ENCODE measurements at places on chromosomes 5 and 9.

DNA sequence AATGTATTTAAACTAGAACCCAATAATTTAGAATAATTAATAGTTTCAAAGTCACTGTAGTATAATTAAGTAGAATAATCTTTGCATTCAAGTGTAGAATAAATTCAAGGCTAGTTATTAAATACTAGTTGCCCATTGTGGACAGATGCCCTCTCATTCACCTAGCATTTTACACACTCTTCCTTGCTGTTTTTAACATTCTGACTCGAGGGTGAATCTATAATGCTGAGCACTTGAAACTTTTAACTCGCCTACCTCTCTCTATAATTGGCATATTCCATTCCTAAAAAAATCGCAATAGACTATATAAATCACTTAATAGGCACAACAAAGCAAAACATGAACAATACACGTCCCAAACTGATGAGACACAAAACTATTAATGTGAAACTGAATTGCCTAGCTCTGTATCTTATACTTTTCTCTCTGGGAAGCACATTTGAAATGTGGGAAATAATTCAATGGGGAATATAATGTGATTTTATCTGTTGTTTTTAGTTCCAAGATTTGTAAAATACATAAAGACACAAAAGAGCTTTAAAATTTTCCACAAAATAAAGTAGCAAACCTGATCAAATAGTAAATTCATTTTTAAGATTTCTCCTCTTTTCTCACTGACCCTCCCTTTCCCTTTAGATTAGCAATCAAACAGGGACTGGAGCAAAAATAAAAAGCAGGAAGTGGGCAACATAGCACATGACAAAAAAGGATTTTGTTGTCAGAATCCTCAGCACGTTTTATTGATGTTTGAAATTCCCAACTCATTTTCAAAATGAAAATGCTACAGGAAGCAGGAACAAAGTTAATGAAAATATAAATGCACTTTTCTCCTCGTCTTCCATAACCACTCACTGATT lies 295.6 kb downstream of the PDE4D start:
- DNase-seq, result no peak

- peak; percentile 9 for DNase-seq
These were observed 113.3 kb downstream of the ADRB2 start for GRCh38 chr5:148939676-148940075.

GRCh38 chr5:82106756-82107155 lies 134.9 kb downstream of the ATG10 start:
- no peak for DNase-seq

GRCh38 chr9:36337865-36338264 lies 62.2 kb downstream of the RNF38 start:
- DNase-seq, result no peak

GRCh38 chr5:138282920-138283742 lies 8.7 kb upstream of the GFRA3 start:
- DNase-seq, result peak; percentile 59

GRCh38 chr5:35679357-35679756 lies 61.7 kb downstream of the SPEF2 start:
- DNase-seq, result no peak

DNA sequence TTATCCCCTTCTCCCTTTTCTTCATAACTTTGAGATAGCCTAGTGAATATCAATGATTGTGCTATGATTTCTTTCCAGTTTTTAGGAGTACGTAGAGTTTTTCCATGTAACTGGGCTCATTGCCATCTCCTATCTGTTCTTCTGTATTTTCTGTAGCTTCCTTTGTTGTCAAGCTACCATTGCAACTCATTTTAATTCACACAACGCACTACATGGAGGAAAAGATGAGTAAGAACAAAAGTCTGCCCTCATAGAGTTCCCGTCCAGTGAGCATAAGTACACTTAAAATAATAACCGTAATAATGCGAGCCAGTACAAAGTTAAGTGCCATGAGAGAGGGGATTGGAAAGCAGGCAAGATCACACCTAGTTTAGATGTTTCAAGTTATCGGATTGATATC lies 177.7 kb downstream of the PAM start:
- no peak for DNase-seq

- DNase-seq, result no peak
These were observed 4.5 kb downstream of the NDUFS6 start for GRCh38 chr5:1805736-1806135.

DNA sequence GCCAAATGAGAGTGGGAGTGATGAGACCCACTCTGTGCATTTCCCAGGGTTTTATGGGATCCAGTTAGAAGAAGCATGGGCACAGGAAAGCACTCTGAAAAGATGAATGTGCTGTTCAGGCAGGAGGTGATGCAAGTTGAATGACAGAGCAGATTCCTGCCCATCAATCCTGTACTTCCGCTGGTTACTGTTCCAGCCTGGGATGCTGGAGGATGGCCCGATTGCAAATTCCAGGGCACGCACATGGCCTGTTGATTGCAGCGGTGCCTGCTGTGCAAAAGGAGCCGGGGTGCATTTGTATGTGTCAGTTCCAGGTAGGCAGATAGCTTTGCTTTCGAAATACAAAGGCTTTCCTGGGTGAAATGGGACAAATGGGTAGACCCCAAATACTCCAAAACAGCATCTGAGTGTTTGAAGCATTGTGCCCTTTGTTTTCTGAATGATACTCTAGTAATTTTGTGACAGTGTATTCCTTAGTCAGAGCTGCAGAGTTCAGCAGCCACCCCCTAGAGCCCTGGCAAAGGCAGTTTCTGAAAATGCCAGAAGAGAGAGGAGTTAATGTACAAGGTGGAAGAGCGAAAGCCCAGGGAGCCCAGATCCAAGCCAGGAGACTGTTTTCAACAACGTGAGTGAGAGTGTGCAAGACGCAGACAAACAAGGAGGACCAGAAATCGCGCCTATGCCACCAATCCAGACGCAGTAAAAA lies 454.2 kb upstream of the CLINT1 start:
- DNase-seq, result no peak

DNA sequence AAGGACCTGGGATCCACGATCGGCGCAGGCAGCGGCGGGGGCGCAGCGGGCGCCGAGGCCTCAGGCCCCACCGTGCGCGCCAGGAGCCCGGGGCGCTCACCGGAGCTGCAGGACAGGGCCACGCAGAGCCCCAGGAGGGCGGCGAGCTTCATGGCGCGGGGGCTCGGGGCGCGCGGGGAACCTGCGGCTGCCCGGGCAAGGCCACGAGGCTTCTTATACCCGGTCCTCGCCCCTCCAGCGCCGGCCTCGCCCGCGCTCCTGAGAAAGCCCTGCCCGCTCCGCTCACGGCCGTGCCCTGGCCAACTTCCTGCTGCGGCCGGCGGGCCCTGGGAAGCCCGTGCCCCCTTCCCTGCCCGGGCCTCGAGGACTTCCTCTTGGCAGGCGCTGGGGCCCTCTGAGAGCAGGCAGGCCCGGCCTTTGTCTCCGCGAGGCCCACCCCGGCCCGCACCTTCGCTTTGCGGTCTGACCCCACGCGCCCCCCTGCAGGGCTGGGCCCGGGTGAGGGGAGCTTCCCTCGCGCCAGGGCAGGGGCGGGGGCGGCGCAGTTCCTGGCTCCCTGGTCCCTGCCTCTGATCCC lies at the start of gene SCGB3A1:
Gene SCGB3A1 (minus strand): TSS at position 189 of the 577 bp plus-strand sequence. CDS start 37 bp downstream, at position 152.
- no peak for DNase-seq

DNA sequence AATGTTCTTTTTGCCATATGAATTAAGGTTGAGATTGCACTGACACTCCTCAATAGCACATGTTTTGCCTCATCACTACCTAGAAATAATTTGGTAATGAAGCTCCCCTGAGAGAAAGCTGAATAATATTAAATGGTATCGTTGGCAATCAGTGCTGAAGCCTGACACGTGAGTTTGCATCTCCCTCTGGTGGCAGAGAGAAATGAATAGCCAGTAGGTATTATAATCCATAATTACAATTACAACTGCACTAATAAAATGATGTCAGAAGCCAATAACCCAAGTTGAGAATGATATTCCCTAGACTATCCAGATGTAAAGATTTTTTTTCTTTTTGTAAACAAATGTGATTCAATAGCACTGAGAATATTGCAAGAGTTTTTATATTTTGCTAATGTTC lies 700.3 kb downstream of the PTPRD start:
- DNase-seq, result peak; percentile 17

- DNase-seq, result no peak
These were observed 83.0 kb downstream of the ZNF462 start for GRCh38 chr9:106945727-106946660.

- DNase-seq, result peak; percentile 15
These were observed 287.8 kb upstream of the RASA1 start for GRCh38 chr5:86979811-86980411.

GRCh38 chr5:36561601-36562000 lies 44.8 kb upstream of the SLC1A3 start:
- no peak for DNase-seq

DNA sequence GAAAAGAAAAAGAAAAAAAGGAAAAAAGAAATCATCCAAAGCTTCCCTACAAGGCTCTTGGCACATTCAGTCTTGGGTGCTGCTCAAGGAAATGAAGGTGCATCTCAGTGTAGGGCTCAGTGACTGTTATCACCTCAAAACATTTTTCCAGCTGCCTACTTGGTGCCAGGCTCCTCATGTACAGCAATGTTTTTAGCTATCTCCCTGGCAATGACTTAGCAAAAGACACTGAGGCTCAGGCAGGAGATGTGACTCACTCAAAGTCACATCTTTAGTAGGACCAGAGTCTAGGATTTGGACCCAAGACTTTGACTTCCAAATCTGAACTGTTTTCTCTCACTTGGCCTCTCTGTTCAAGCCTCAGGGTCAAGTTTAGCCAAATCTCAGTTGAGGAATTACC lies 264.2 kb downstream of the CRB2 start:
- no peak for DNase-seq

DNA sequence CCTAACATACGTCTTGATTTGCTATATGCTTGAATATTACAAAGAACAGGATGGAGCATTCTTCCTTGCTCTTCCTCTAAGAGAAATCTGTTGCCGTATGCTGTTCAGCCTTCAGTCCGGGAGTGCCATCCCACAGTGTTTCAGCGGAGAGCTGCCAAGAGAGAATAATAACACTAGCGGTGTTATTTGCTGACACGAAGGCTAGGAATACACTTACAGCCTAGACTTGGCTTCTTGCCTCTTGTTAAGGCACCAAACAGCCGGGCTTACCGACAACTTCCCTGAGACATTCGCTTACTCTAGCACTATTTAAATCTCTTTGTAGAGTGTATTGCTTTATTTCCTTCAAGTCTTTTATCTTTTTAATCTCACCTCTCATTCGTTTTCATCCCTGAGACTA lies 31.4 kb downstream of the KCTD16 start:
- no peak for DNase-seq

DNA sequence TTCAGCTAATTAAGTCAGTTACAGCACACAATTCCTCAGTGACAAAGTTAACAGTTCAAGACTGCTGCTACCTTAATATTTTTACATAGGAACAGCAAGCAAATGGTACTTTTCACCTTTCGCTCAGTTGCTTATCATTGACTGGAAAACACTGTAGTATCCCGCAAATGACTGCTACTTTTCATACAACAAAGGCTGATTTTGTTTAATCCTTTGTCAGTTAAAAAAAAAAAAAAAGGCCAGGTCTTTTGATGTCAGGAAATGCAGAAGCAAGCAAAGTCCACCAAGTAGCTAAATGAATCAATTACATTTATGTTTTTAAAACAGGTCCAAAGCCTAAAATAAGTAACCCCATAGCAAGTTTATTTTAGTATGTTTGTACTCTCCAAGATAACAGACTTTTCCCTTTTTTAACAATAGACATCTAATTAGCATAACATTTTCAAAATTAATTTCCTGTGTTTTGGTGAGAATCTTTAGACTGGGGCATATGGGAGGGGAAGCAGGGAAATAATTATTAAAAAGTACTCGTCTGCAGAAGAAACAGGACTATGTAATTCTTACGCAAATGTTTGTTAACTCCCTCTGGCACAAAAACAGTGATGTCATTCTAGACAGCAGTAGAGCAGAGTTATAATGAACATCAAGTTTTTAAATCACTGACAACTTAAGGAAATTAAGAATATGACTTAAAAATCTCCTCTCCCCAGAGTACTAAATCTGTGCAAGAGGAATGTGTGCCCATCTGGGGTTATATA lies 9.6 kb downstream of the PFDN1 start:
- no peak for DNase-seq

- peak; percentile 52 for DNase-seq
These were observed 163.4 kb upstream of the PUM3 start for GRCh38 chr9:3007326-3007725.

- DNase-seq, result no peak
These were observed 84.0 kb downstream of the ACER2 start for GRCh38 chr9:19492775-19493173.

GRCh38 chr5:133403741-133404364 lies 208.5 kb downstream of the FSTL4 start:
- no peak for DNase-seq

DNA sequence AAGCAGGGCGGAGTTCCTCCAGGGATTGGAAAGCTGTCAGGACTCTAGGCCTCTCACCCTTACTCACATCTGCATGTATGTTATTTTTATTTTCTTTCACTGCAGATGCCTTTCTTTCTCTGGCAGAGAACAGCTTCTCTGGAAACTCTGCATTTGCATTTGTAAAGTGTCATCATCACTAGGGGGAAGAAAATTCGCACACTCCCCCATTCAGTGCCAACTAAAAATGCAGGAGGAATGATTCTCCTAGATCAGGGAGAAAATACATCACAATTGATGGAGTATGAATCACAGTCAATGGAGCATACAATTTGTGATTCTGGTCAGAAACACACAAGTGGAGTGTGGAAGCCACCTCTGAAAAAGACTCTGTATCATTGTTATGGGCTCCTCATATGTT lies 351.4 kb upstream of the FTMT start:
- no peak for DNase-seq

GRCh38 chr5:11377896-11378295 lies 526.4 kb downstream of the CTNND2 start:
- DNase-seq, result no peak
